ENCODE measurements at places on chromosomes 3 and 15. TPM values are rescaled to one million over a fixed set of nuclear protein-coding genes. Genes with fewer than 3 reads are reported as not detected.

ZNF80 gene
- not detected for polyA plus RNA-seq

IL5RA gene
- 2.8 TPM for polyA plus RNA-seq

TMEM87A gene
- 39.2 TPM for polyA plus RNA-seq

ZIC4 gene
- not detected for polyA plus RNA-seq

MAGI1 gene
- 1.3 TPM for polyA plus RNA-seq

ADGRG7 gene
- polyA plus RNA-seq = not detected

GABRG3 gene
- polyA plus RNA-seq = not detected

SLC51B gene
- not detected for polyA plus RNA-seq

HHLA2 gene
- not detected for polyA plus RNA-seq

KLF15 gene
- not detected for polyA plus RNA-seq

ANKRD28 gene
- polyA plus RNA-seq = 8.8 TPM

CCDC54 gene
- not detected for polyA plus RNA-seq

CFAP100 gene
- polyA plus RNA-seq = not detected

SLC9C1 gene
- not detected for polyA plus RNA-seq

COL6A5 gene
- not detected for polyA plus RNA-seq

KNL1 gene
- polyA plus RNA-seq = 1.1 TPM

ADCY5 gene
- not detected for polyA plus RNA-seq

CASR gene
- not detected for polyA plus RNA-seq

CCDC13 gene
- 1.1 TPM for polyA plus RNA-seq

CYP1A1 gene
- not detected for polyA plus RNA-seq

FANCI gene
- 3.4 TPM for polyA plus RNA-seq

CACNA1D gene
- polyA plus RNA-seq = not detected

UBA3 gene
- 41.9 TPM for polyA plus RNA-seq

TGM5 gene
- polyA plus RNA-seq = not detected

CA12 gene
- polyA plus RNA-seq = not detected

SKOR1 gene
- polyA plus RNA-seq = not detected

LEKR1 gene
- 0.93 TPM for polyA plus RNA-seq

WDR93 gene
- polyA plus RNA-seq = not detected

ATP10A gene
- polyA plus RNA-seq = 0.48 TPM

UBL7 gene
- 123 TPM for polyA plus RNA-seq

Measured in IgD-negative memory B cell (primary cell).